ENCODE measurements at places on chromosomes 1 and 21.

- peak; percentile 83 for DNase-seq
Observed at GRCh38 chr1:39230261-39231190, 26.0 kb downstream of the MACF1 start.

DNA sequence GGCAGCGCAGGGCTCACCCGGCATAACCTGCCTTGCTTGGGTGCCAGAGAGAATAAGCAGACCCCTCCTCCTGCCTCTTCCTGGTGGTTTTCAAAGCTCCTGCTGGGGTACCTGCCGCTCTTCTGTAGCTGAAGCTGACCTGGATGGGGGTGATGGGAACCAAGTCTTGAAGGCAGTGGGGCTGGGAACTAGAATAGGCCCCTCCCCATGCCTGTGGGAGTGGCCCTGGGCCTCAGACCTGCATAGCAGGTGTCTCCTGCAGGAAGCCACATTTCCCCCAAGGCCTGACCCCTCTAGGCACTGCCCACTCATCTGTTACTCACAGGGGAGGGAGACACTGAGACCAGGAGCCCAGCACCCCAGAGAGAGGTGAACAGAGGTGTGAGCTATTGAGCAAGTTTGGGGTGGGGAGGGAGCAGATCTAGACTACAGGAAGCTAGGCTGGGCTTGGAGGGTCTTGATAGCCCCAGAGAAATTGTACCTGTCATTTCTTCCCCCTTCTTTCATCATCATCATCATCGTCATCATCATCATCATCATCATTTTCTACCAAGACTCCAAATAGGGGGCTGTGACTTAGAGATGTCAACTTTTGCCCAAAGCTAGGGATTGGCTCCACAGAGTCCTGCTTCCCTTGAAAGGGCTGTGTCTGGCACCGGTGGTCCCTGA lies 10.1 kb downstream of the PADI1 start:
- DNase-seq = no peak

DNA sequence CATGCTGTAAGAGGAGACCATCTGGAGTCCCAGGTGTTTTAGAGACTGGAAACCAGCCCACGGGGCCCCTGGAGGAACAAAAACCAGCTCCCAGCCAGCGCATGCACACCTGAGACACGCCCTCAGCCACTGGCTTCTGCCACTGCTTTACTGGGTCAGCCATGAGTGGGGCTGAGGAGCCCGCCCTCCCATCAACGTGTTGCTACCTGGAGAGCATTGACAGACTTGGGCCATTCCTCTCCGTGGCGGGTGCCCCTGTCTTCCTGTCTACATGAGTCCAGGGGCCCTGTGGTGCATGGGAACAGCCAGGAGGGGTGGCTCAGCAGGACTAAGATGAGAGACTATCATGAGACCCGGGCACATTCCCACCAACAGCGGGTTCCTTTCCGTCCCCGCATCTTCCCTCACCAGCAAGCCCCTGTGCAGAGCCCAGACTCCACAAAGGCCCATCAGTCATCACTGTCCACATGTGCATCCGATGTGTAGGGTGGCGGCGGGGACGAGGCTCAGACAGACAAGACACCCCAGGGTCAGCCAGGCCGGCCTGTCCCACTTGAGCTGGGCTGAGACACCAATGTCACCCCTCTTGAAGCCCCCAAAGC lies 45.4 kb upstream of the POFUT2 start:
- no peak for DNase-seq

GRCh38 chr1:16174261-16174868 lies 18.5 kb upstream of the EPHA2 start:
- DNase-seq = no peak

GRCh38 chr1:181592255-181592859 lies 109.0 kb downstream of the CACNA1E start:
- no peak for DNase-seq

- DNase-seq = no peak
Observed at GRCh38 chr1:62288662-62289061, 30.6 kb downstream of the KANK4 start.

- DNase-seq = peak; percentile 70
Observed at GRCh38 chr1:32351399-32352238, 10.7 kb downstream of the FAM229A start.

- DNase-seq = no peak
Observed at GRCh38 chr21:24127651-24128050, 1479.6 kb downstream of the MRPL39 start.

DNA sequence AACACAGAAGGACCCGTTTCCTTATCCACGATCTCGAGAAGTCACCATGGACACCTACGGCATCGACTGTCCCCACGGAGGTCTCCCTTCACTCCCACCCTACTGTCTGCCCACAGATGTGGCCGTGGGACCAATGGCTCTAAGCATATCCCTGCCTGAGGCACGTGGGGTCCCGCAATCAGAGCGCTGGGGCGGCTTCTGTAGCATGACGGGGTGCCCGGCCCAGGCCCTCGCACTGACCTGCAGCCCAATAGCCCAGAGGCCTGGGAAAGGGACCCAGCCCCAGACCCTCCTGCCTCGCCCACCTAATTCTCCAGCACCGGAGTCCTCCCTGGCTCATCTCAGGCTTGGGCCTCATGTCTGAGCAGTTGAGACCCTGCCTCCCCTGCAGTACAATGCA lies 132.5 kb downstream of the NPHP4 start:
- no peak for DNase-seq
